NCI-H446 treated with DMSO at 0.1 percent for 48 hours (cell line): ENCODE measurements at places on chromosomes 4 and X.

DNA sequence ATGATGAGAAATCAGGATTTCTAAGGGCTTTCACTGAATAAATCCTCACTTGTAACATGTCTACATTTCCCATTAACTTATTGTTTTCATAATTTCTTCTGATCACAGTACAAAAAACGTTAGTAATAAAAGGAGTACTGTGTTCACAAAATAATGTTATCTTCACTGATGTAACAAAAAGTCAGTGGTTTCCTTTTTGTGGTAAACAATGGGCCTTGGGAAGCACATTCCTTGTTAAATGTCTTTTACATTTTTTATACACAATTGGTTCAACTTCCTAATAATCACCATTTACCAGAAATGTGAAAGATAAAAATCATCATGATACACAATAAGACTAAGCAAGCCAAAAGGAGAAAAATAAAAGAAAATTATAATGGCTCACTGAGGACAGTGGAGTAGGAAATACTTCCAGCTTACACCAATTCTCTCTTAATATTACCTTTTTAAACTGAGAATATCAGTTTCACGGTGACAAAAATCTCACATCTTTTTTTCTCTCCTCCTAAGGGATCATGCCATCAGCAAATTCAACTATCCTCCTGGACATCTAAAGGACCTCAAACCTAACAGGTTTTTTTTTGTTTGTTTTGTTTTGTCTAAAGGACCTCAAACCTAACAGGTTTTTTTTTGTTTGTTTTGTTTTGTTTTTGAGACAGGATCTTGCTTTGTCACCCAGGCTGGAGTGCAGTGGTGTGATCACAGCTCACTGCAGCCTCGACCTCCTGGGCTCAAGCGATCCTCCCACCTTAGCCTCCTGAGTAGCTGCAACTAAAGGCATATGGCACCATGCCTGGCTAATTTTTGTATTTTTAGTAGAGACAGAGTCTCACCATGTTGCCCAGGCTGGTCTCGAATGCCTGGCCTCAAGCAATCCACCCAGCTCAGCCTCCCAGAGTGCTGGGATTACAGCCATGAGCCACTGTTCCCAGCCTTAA lies 57.3 kb downstream of the FRYL start:
- no peak for DNase-seq

- DNase-seq = no peak
These were observed 627.8 kb downstream of the ADGRL3 start for GRCh38 chr4:61827907-61828391.

- DNase-seq = no peak
These were observed 105.7 kb upstream of the PTCHD1 start for GRCh38 chrX:23228950-23229448.

- no peak for DNase-seq
These were observed 14.0 kb upstream of the XPNPEP2 start for GRCh38 chrX:129724754-129725153.

DNA sequence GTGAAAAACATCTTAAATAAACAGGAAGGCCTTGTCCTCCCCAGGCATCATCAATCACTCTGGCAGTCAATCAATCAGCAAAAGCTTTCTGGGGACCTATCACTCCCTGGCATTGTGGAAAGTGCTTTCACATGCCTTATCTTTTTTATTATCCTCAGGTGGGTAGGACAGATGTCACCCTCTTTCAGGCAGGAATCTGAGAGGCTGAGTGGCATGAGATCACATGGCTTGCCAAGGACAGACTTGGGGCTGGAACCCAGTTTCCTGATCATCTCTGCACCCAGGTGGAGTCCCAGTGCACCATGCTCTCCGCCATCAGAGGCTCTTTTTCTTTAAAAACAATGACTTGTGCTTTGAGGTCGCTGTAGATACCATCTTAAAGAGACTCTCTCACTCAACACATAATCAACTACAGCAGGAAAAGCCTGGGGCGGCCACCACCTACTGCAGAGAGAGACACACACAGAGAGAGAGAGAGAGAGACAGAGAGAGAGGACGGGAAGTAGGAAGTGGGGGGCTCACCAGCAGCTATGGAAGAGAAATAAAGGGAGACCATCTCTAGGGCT lies 282.7 kb downstream of the PTTG2 start:
- no peak for DNase-seq

DNA sequence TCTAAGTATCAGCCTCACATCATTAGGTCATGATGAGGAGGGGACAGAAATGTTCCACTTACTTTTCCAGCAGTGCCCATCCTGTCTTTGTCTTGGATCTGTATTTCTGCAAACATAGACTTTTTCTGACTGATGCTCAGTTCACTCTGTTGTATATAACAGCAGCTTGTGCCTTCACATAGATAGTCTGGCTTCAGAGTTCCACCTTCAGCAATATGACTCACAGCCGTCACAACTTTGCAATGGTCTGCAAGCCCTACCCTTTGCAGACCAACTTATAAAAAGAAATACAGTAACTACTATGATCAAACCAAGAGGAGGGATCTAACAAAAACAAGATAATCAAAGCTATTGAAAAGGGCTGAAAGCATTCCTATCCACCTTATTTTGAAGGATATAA lies at the start of gene ADH7:
TSS of gene ADH7 (minus strand) at position 189 of the 400 bp plus-strand sequence. CDS start at position 80, 109 bp downstream.
- no peak for DNase-seq

GRCh38 chr4:137310593-137311490 lies 221.5 kb downstream of the PCDH18 start:
- DNase-seq = peak; percentile 59

- DNase-seq = no peak
These were observed 153.8 kb upstream of the RAPGEF2 start for GRCh38 chr4:158949099-158949498.

- no peak for DNase-seq
These were observed 54.0 kb upstream of the AMELX start for GRCh38 chrX:11239230-11239629.

GRCh38 chr4:38030023-38030422 lies 69.8 kb downstream of the PTTG2 start:
- no peak for DNase-seq

DNA sequence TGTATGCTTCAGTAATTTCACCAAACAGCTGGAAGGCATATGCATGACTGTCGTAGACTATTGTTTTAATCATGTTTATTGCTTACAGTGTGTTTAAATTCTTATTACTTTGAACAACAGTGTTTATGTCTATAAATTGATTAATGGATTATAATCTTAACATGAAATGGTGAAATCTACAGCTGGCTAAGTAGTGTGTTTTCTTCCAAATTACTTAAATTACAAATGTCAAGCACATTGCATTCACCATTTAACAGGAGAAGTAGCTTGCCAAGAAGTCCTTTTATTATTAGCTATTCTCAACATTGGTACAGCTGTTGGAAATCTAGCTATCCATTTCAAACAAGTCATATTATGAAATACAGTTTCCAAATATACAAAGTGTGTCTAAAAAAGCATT lies 849.3 kb upstream of the PCDH10 start:
- no peak for DNase-seq

DNA sequence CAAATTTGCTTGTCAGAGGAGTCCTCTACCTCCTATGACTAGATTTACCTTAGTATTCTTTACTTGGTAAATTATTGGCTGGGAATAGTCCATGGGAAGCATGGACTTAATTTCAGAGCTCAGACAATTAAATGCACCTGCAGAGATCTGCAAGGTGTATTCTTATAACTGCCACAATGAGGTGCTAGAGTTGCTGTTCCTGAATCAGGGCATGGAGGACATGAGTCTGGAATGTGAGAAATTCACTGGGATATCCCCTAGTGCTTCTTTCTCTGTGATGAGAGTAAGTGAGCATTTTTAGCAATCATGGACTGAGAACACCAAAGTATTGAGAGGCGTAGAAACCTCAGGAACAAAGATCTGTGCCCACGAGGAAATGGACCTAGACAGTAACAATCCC lies 32.9 kb upstream of the GRID2 start:
- DNase-seq = no peak

DNA sequence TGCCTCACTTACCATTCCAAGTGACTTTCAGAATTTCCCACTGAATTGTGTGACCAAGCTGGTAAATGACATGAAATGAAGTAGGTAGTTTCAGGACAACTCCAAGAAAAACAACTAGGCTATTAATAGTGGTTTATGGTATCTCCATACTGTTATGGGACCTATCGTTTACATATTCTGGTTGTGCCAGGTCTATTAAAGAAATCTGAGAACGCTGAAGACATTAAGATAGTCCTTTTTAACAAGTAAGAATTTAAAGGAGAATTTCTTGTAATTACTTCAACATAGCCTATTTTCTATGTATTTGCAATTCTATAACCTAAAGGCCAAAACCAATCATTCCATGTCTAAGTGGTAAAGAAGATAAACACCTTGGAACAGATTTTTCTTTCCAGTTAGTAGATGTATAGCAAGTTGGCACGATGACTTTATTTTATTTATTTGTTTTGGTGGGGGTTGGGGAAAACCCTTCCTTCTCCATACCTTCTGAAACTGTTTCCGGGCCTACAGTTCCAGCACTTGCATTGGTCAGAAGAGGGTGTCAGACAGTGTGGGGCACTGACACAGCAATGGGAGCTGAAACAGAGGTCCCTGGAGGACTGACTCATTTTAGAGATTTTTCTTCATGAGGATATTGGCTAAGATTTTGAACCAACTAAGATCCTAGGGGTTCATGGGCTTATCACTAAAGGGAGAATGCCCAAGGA lies 7.6 kb upstream of the DCLK2 start:
- no peak for DNase-seq

GRCh38 chr4:183966371-183966770 lies 61.3 kb downstream of the STOX2 start:
- DNase-seq = no peak

DNA sequence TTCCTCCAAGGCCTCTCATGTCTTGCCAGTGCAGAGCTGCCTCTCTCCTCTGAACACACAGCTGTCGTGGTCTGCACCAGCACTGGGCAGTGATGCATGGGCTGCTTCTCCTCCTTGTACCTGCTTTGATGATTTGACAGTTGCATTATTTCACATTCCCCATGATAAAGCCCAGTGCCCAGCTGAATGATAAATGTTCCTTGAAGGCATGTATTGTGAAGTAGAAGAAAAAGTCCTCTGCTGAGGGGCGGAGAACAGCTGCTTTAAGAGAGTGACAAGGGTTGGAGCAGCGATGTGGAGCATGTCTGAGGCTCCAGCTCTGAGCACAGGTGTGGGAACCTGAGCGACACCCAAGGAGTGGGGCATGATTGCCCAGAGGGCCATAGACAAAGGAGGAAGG lies 21.1 kb upstream of the TRIM2 start:
- no peak for DNase-seq

DNA sequence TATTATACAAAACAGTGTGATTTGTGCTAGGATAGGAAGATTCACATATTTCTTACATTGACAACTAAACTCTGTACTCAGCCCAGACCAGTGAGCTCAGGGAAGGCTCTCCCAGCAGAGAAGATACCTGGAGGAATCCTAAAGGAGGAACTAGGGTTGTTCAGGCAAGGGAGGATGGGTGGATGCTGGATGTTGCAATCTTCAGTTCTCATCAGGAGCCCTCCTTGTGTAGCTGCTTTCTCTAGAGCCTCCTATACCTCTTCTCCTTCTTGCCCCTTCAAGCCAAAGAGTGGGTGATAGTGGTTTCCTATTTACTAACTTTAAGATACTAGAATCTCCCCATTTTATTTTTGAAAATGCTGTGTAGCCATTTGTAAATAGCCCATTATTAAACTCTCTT lies 117.3 kb downstream of the NKX6-1 start:
- DNase-seq = no peak

DNA sequence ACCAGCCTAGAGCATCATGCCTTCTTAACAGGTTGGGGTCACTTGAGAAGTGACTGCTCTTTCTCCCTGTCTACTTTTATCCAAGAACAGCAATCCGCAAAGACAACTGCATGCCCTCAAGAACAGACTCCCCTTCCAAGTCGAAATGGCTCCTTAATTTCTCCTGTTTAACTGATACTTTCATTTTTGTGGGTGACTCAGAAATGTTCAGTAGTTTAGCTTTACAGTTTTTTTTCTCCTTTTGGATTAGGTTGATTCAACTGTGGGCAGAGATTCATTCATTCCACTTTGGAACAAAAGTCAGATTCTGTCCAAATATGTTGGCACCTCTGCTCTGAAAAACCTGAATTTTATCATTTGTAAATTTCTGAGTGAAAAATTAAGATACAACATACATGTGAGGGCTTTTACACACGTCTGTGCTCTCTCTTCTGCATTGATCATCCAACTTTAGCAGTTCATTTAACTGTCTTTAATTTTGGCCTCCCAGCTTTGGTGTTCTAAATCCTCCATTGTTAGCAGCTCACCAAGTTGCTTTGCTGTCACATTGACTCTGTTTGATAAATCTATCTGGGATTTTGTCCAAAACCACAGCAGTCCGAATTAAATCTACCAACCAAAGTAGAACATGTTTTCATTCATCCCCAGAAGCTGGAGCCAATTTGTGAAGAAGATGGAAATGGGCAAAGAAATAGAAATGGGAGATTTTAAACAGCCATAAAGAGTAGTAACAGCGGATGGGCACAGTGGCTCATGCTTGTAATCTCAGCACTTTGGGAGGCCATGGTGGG lies 50.0 kb downstream of the HOPX start:
- no peak for DNase-seq

DNA sequence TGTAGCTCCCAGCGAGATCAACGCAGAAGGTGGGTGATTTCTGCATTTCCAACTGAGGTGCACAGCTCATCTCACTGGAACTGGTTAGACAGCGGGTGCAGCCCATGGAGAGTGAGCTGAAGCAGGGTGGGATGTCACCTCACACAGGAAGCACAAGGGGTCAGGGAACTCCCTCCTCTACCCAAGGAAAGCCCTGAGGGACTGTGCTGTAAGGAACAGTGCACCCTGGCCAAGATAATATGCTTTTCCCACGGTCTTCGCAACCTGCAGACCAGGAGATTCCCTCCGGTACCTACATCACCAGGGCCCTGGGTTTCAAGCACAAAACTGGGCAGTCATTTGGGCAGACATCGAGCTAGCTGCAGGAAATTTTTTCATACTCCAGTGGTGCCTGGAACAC lies 216.4 kb upstream of the TET2 start:
- DNase-seq = no peak

DNA sequence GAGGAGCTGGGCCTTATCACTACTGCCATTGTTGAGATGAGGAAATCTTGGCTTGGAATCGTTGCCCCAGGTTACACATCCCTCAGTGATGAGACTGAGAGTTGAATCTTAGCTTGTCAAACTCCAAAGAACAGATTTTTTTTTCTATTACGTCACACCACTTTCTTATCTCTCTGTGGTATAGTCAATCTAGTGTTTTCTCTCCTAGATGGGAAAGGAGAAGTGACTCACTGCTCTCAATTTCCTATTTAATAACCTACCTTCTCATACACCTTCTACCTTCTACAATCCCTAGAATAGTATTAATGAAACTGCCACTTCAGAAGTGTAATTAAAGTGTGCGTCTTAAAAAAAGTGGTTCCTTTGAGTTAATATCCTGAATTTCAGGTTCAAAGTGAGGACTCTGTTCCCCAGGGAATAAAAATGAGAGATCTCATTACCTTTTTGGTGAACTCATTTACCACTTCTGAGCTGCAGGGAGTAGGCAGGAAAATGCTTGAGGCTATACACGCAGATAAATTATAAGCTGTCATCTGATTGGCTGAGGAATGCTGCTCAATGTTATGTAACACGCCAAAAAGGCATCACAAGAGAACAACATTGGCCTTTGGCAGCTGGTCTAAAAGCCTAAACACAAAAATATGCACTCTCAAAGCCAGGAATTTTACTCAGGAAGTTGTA lies 59.3 kb downstream of the MAD2L1 start:
- DNase-seq = no peak

GRCh38 chr4:151952137-151952536 lies 191.3 kb upstream of the GATB start:
- DNase-seq = no peak
